ENCODE measurements at places on chromosomes 12 and 14.

- no peak for DNase-seq
Measured at GRCh38 chr12:59088673-59089072, 168.4 kb upstream of the LRIG3 start.

- no peak for DNase-seq
Measured at GRCh38 chr12:124259154-124260066, 35.5 kb upstream of the RFLNA start.

- no peak for DNase-seq
Measured at GRCh38 chr12:59768031-59768430, 172.2 kb downstream of the SLC16A7 start.

DNA sequence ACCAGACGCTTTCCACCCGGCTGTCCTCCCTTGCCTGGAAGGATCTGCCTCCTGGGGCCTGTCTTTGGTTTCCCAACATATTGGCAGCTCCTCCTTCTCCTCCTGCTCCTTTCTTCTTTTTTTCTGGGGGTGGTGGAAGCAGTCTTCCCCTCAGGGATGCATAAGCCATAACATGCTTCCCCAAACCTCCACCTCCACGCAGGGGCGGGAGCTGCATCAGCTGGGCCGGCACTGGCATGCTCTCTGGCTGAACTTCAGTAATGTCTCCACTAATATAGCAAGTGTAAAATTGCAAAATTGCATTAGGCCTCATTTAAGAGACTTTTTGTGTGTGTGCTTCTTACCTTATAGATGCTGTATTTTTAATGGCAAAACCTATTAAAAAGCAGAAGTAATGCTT lies 58.6 kb downstream of the GLT1D1 start:
- no peak for DNase-seq

GRCh38 chr12:131618303-131618658 lies 92.6 kb upstream of the SFSWAP start:
- DNase-seq: no peak

DNA sequence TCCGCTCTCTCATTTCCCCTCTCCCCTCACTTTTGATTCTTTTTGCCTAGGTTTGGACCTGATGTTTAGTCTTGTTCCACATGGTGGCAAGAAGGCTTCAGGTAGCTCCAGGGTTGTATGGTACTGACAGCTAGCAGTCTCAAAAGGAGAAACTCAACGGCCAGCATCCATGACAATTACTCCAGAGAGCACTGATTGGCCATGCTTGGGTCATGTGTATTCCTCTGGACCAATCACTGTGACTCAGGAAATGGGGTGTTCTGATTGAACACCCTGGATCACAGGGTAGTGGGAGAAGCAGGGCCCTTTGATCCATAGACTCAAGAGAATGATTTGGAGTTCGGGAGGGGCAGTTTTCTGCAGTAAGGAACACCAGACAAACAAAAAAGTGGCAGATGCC lies 45.3 kb downstream of the DYRK2 start:
- no peak for DNase-seq

GRCh38 chr14:79483477-79484388 lies 727.6 kb downstream of the DIO2 start:
- DNase-seq: no peak

DNA sequence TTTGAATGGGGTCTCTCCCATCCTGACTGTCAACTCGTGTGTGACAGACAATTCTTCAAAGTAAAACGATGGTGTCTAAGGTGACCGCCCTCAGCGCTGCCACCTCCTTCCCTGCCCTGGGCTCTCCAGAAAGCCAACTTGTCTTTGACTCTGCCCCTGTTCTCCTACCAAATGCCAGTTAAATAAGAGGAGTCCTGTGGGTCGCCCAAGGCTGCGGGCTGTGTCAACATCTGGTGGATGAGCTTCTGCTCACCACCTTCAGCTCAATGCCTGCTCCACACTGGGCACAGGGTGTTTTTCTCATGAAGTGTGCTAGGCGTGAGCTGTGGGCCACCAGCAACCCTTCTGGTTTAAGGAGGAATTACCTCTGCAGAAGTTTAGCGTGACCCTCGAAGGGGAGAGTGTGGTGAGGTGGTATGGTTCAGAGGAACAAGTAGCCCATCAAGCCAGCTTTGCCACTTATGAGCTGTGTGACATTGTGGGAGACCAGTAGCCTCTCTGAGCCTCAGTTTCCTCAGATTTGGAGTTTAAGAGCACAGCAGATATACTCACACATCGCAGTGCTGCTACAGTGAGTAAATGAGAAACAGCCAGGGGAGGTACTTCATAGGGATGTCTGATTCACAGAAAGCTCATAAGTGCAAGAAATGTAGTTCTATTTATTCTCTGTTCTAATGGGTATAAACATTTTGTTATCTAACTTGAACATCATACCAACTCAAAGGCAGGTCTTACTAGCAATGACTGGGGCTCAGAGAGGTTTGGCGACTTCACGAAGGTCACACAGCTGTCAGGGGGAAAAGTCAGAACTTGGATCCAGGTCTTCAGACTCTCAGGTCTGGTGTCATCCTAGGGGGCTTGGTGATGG lies 12.1 kb downstream of the SERPINA1 start:
- DNase-seq: no peak

DNA sequence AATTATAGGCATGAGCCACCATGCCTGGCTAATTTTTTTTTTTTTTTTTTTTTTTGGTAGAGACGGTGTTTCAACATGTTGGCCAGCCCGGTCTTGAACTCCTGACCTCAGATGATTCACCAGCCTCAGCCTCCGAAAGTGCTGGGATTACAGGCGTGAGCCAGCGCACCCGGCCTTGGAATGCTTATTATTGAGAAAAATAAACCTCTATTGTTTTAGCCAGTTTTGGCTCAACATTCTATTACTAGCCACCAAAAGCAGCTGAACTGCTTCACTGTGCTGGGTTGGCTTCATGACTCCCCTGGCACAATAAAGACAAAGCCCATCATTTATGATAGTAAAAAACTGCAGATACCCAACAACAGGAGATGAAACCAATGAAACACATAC lies 93.5 kb upstream of the CEP83 start:
- no peak for DNase-seq

GRCh38 chr12:13745111-13745860 lies 236.1 kb downstream of the GRIN2B start:
- no peak for DNase-seq

DNA sequence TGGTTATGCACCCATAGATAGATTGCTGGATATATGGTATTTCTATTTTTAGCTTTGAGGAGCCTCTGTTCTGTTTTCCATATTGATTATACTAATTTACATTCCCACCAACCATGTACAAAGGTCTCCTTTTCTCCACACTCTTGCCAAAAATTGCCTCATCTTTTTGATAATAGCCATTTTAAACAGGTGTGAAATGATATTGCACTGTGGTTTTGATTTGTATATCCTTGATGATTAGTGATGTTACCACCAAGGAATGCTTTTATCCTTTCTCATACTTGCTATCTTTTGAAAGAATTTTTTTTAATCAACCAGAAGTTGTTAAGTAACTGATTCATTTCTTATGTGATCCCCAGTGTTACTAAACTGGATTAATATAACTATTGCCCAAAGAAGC lies 60.0 kb downstream of the BBS10 start:
- no peak for DNase-seq

DNA sequence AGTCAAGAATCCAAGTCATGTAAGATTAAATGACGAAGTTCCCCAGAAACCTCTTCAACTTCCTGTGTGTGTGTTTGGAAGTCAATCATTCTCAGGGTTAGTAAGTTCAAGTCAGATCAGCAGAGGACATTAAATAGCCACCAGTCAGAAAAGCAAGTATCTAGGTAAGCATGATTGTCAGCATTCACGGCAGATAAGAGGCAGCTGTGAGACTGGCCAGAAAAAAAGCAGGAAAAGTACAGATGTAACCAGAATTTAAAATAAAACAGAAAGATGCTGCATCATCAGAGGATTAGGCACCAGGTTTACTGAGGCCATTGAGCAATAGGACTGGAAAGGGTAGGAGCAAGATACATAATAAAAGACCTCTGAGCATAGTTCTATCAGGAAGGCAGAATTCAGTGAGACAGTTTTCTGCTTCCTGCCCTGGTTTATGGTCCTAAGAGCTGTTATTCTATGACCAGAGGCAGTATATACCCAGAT lies 606.9 kb downstream of the FSCB start:
- no peak for DNase-seq

- DNase-seq: peak; percentile 19
Measured at GRCh38 chr14:96576937-96577336, 74.8 kb downstream of the PAPOLA start.

- DNase-seq: no peak
Measured at GRCh38 chr14:92926180-92926845, 3.4 kb downstream of the CHGA start.

DNA sequence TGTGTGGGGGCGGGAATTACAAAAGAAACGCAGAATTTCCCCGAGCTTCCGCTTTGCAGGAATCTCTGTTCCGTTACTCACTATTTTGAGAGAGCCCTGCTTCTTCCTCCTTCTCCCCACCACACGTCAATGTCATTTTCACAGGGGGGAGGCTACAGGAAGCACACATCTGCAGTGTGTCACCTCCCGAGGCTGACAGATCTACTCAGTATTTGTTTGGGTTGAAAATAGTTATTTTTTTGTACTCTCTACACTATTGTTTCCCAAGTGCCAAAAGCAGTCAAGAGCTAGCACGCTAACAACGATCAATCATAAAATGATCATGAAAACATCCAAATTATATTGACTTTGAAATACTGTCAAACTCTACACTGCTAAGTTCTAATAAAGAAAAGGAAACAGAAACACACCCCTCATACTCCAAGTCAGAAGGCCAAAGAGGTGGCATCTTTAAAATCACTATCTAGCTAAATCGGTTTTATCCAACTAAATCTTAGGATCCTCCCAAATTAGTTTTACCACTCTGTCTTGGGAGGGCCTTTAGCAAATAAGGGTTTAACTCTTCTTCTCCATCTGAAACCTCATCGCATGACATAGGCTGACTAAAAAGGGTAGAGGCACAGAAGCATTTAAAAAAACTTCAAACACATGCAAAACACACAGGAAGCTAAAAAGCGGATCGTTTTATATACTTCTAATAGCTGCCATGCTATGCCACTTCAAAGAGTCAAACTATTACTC lies 51.8 kb downstream of the FOXN3 start:
- DNase-seq: peak; percentile 80

GRCh38 chr12:47983541-47984115 lies 20.2 kb downstream of the TMEM106C start:
- no peak for DNase-seq

DNA sequence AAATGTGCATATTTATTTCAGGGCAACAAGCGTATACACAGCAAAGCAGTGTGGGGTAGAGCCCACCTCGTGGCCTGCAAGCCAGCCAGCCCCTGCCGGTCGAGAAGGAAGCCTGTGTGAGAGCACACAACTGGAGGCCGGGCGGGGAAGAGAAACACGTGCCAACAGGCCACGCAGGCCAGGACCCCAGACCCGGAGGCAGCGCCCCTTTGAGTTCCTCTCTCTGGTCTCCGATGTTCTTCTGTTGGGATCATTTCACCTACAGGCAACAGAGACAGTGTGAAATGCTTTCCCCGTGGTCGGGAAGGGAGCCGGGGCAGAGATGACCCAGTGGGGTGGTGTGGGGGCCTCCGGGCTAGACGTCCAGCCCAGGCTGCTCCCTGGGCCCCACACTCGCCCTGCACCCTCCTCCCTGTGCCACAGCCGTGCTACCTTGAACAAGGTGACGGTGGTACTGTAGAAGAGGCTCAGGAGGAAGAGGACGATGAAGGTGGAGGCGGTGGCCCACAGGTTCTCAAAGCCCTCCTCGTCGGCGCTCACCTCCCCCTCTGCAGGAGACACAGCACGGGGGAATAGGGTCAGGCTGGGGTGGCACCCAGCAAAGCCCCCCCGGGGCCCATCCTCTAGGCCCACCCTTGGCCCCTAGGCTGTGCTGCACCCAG lies 325.5 kb downstream of the TMEM121 start:
- DNase-seq: no peak

- DNase-seq: no peak
Measured at GRCh38 chr12:120834489-120835303, 69.5 kb downstream of the SPPL3 start.

- DNase-seq: peak; percentile 49
Measured at GRCh38 chr12:104083769-104084475, 19.6 kb downstream of the HCFC2 start.

DNA sequence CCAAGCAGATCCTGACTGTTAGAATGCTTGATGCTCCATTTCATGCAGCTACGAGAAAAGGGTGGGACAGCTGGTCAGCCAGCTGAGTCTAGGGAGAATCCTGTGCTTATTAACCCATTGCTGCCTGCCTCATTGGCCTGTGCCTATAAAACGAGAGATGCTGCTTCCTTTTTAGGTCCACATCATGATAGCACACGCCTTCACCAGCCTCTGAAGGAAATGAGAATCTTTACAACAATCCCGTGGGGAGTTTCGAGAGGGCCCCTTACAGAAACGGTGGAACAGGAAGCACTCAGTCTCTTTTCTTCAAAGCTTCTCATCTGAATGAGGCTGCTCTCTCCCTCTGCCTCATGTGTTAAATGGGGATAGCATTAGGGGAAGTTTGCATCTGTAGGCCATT lies 147.3 kb upstream of the RFLNA start:
- no peak for DNase-seq

DNA sequence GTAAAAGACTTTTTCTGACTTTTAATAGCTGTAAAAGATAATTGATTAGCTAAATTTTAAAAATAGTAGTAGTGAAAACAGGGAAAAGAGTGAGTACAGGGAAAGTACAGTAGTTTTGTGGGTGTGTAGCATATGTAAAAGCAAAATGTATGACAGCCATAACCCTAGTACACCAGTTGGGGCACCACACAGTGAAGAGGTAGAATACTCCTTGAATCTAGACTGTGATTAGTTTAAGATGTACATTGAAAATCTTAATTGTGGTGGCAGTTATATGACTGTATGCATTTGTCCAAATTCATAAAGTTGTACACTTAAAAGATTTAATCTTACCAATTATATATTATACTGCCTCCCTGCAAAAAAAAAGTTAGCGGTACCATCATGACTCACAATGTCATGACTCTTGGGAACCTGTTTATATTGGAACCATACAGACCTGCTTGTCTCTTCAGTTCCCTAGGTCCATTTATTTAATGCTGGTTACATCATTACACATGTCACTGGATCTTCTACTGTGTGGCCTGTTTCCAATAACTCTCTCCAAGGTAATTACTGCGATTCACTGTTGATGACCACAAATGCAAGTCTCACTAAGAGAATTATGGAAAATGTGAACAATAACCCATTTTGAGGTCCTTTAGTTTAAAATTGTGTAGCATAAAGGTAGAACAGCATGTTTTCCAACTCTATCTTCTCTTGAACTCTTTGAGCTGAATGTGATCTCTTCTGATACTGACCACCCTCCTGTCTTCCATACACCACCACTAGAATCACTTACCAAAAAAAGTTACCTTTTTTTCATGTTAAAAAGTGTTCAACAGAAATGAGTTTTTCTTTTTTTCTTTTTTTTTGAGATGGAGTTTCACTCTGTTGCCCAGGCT lies 264.2 kb upstream of the AMIGO2 start:
- DNase-seq: no peak

Measured in CD4-positive, CD25-positive, alpha-beta regulatory T cell (primary cell).